Mesothelial cell of epicardium (in vitro differentiated cells): ENCODE measurements at places on chromosomes 3 and 15.

- no peak overlapping the region for H3K4me3 ChIP-seq
Observed at GRCh38 chr15:65336493-65337435, 32.3 kb downstream of the RNU5B-1 start.

GRCh38 chr3:9402410-9403228 lies 5.2 kb downstream of the SETD5 start:
- peak overlapping the region; percentile 41 for H3K4me3 ChIP-seq
- H3K36me3 ChIP-seq: no peaks in the 10 kb centered on the region
- peak overlapping the region; percentile 75 for H3K27ac ChIP-seq
- no peak for DNase-seq
- peaks cover 60% of the 10 kb centered on the region for H3K4me1 ChIP-seq

DNA sequence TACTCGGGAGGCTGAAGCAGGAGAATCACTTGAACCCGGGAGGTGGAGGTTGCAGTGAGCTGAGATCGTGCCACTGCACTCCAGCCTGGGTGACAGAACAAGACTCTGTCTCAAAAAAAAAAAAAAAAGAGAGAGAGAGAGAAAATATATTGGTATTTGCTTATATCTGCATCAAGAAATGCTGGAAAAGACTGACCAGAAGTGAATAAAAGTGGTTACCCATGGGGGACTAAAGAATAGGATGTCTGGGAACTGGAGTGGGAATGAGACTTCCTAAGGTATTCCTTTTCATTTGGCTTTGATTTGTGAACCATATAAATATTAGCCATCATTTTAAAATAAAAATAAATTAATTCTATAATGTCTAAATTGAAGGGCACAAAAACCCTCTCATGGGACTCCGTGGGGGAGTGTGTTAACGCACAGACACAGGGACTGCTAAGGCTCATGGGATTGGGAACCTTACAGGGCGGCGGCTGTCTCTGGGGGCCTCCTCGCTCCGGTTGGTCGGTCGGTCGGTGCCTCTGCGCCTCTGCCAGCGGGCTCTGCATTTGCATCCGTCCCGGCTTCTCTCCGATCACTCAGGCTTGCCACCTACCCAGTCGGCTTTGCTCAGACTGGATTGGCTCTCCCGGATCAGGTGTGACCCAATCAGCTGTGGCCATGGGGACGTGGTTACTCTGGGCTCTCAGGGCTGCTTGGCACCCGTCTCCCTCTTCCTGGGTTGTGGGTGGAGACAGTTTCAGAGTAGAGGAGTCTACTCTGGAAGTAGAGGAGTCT lies 12.7 kb upstream of the TSPAN3 start:
- peaks cover 10% of the 10 kb centered on the region for H3K4me1 ChIP-seq
- no peaks in the 10 kb centered on the region for H3K27me3 ChIP-seq
- DNase-seq: no peak
- peak overlapping the region; percentile 61 for H3K4me3 ChIP-seq
- H3K36me3 ChIP-seq: no peaks in the 10 kb centered on the region

GRCh38 chr3:184235381-184236032 lies 6.1 kb downstream of the VWA5B2 start:
- H3K4me3 ChIP-seq: no peak overlapping the region
- no peak overlapping the region for H3K27ac ChIP-seq
- DNase-seq: no peak

DNA sequence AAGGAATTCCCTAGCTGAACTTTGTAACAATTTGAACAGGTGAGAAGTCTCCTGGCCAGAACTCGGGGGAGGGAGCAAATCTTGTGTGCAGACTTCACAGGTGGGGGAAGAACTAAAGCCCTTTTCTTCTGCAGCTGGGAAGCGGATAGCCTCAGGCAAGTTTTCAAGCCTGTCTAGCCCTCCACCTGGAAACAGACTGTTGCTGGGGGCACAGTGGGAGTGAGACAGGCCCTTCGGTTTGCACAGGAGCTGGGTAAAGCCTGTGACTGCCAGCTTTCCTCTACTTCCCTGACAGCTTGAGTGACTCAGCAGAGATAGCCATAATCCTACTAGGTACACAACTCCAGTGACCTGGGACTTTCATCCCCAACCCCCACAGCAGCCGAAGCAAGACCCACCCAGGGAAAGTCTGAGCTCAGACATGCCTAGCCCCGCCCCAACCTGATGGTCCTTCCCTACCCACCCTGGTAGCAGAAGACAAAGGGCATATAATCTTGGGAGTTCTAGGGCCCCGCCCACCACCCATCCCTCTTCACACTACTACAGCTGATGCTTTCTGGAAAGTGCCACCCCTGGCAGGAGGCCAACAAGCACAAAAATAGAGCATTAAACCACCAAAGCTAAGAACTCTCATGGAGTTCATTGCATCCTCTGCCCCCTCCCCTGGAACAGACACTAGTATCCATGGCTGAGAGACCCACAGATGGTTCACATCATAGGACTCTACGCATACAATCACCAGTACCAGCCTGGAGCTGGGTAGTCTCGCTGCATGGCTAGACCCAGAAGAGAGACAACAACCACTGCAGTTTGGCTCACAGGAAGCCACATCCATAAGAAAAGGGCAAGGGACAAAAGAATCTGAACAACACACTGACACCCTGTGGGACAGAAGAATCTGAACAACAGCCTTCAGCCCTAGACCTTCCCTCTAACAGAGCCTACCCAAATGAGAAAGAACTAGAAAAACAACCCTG lies 479.0 kb downstream of the RAP2B start:
- no peaks in the 10 kb centered on the region for H3K36me3 ChIP-seq
- H3K27me3 ChIP-seq: no peaks in the 10 kb centered on the region
- H3K4me1 ChIP-seq: no peaks in the 10 kb centered on the region
- no peak for DNase-seq
